DMS53 (cell line): ENCODE measurements at places on chromosomes 1 and 21.
A peak's percentile ranks its signal among the peaks of the same experiment; 100 is the strongest.

GRCh38 chr21:33127868-33128242 lies 57.9 kb downstream of the OLIG1 start:
- no peak for DNase-seq

DNA sequence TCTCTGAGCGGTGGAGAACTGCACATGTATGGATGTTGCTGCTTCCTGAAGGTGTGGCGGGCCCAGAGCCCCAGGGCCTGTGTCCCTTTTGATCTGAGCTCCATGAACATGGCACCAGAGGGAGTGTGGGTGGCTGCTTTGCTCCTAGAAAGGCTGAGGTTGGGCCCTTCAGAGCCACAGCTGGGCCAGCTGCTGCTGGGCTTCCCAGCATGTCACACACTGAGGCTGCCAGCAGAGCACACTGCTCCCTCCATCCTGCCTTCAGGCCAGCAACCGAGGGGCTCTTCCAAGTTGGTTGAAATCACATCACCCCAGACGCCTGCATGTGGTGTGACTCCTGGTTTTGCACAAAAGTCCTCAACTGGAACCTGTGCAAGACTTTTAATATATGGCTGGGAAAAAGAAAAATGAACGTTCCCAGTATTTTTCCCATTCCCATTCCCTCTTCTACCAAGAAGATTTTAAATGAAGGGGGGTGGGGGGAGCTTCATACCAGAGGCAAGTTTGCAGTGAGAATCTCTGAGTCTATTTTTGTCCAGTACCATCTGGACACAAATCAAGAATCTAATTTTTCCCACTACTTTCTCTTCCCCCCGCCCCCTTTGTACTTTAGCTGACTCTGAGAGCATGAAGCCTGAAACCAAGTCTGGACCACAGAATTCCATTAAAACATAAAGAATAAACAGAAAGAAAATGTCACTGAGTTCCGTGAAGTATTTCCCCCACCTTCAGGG lies 26.2 kb upstream of the NGF start:
- no peak for DNase-seq

DNA sequence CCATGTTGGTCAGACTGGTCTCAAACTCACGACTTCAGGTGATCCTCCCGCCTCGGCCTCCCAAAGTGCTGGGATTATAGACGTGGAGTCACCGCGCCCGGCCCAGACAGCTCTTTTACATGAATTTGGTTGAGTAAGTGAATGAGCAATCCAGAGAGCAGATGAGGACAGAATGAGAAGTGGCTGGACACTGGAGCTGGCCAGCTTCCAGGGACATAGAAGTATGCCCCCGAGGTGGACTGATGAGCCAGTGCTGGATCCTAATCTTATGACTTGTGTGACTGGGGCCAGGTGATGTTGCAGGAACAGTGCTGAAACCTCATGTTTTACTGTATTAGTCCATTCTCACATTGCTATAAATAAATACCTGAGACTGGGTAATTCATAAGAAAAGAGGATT lies 35.9 kb upstream of the KANK4 start:
- no peak for DNase-seq

DNA sequence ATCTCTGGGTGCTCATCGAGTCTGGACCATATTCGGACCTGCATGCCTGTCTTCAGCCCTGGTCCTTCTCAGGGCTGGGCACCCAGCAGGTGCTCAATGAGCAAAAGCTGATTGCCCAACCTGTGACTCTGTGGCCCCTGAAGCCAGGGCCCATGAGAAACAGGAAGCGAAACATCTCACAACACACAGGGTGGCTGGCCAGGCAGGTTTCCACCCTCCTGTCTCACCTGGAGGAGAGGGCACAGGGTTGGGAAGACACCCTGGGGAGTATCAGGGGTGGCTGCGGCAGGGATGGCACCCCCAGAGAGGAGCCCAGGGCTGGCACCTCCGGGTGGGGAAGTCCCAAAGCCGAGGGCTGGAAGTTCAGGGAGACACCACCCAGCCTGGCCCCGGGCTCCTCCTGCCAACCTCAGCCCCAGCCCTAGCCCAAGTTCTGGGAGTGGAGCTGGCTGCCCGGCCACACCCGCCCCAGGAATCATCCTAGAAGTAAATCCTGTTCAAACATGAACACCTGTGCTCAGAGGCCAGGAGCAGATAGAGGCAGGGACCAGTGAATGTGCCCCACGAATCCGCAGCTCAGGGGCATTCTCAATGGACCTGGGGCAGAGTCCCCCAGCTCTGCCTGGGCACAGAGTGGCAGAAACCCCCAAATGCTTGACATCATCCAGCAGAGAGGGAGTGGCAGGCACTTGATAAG lies 54.6 kb downstream of the RAP1GAP start:
- peak; percentile 56 for DNase-seq

GRCh38 chr1:32715901-32716311 lies 13.3 kb upstream of the SYNC start:
- DNase-seq, result no peak

DNA sequence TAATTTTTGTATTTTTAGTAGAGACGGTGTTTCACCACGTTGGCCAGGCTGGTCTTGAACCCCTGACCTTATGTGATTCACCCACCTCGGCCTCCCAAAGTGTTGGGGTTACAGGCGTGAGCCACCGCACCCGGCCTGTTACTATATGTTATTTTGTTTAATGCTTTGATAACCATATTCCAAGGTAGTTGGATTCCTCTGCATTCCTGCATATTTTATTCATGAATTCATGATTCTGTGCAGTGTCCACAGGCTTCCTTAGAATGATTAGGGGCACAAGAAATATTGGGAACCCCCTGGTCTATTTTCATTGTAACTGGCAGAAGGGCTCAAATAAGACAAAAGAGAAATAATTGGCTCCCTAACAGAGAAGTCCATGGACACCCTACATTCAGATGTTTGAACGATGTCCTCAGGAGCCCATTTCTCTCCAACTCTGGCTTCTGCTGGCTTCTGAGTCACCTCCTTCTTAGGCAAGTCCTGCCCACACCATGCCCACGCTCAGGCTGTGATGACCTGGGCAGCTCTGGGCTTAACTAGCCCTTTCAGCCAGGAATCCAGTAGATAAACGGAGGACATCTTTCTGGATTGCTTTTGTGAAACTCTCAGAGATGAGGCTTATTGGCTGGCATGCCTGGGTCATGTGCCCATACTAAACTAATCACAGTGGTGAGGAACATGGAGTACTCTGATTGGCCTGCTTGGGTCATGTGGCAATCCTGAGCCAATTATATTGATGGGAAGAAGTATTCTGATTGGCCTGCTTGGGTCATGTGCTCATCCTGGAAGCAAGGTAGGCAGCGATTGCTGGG lies 32.6 kb downstream of the TNFRSF8 start:
- DNase-seq, result peak; percentile 21

DNA sequence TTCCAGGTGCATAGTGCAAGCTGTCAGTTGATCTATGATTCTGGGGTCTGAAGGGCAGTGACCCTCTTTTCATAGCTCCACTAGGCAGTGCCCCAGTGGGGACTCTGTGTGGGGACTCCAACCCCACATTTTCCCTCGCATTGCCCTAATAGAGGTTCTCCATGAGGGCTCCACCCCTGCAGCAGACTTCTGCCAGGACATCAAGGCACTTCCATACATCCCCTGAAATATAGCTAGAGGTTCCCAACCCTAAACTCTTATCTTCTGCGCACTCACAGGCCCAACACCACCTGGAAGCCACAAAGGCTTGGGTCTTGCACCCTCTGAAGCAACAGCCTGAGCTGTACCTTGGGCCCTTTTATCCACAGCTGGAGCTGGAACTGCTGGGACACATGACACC lies 65.7 kb upstream of the PKN2 start:
- DNase-seq, result peak; percentile 62

DNA sequence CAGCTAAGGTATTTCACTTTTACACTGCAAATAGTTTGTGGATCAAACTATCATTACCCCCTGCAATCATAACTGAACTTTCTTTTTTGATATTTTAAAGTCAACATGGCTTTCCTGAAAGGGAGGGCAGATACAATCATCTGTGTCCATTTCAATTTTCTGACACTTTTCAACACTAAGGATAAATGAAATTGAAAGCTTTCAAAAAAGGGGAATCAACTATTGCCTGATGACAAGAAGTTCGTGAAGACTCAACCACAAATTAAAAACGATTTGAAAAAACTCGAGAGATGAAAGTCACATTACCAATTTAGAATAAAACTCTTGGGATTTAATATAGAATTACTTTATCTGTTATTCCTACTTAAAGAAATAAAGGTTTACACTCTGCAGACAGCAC lies 11.7 kb downstream of the SRSF4 start:
- DNase-seq, result no peak

DNA sequence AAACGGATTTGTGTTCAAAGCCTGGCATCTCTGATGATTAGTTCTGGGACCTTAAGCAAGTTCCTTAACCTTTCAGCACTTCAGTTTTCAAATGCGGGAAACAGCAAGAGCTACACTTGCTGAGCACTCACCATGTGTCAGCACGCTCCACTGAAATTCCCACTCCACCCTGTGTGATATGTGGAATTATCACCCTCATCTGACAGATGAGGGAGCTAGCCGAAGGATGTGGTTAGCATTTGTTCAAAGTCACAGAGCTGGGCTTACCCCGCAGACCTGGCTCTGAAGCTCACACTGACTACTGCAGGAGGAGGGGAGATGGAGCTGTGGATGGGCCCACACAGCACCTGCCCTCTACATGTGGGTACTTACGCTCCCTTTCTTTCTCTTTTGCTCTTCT lies 29.1 kb downstream of the IL12RB2 start:
- no peak for DNase-seq

DNA sequence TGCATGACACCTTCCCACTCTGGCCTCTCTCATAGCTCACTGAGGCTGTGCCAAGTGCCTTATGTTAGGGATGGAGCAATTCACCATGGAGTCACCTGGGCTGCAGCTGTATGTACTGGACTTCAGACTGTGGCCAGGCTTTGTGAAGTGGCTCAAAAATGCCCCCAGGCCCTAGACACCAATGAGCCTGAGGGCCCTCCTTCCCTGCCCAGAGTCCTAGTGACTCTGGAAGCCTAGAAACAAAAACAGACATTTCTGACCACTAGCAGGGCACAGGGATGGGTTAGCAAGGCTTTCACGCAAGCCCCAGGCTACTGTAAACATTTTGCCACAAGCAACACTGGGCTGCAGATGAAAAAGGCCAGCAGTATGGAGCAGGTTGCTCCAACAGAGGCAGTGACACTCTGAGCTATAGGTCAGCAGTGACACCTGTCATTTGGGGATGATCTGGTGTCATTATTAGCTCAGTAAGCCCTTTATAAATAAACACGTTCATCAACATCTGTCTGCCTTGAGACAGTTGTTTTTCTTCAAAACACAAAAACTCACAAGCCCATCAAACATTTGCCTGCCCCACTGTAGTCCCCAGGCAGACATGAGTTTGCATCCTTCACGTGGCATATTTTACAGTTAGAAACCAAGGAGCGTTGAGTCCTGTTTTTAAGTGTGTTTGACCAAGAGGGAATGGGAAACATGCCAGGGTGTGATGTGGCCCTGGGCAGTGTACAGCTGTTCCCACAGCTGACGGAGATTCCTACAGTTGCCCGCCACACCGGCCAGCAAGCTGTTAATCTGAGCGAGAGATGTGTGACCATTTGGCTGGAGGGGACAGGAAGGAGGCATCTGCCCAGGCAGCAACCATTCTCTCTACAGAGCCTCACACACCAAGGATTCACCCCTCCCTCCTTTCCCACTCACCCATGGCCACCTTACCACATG lies 66.8 kb downstream of the KCNN3 start:
- DNase-seq, result peak; percentile 75

- DNase-seq, result peak; percentile 60
Measured at GRCh38 chr21:21003701-21004100, 5.5 kb downstream of the NCAM2 start.

DNA sequence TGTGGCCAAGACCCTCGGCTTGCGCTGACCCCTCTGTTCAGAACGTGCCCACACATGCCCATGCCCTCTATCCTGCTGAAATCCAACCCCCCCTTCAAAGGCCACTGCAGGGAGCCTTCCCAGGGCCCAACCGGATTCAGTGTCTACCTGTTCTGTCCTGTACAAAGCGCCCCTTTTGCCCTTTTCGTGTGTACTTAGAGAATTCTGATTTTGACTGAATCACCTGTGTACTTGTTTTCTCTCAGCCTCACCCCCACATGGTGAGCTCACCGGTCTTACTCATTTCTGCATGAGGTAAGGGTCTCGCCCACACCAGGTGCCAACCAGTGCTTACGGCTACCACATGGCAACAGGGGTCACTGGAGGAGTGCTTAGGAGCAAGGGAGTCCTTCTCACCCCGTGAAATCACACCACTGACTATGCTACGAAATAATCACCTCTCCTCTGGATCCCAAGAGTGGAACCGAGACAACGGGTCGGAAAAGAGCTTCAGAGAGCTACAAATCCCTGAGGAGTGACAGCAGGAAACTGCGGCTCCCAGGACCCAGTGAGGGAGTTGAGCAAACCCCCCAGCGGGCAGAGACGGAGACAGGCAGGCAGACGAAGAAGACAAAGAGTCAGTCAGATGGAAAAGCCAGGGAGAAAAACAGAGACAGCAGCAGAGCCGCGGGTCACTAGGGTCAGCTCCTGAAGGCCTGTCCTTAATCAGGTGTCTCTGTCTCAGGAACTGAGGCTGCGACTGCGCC lies 2.1 kb upstream of the S100A2 start:
- peak; percentile 87 for DNase-seq

GRCh38 chr1:10160907-10161490 lies 49.4 kb upstream of the KIF1B start:
- DNase-seq, result no peak

DNA sequence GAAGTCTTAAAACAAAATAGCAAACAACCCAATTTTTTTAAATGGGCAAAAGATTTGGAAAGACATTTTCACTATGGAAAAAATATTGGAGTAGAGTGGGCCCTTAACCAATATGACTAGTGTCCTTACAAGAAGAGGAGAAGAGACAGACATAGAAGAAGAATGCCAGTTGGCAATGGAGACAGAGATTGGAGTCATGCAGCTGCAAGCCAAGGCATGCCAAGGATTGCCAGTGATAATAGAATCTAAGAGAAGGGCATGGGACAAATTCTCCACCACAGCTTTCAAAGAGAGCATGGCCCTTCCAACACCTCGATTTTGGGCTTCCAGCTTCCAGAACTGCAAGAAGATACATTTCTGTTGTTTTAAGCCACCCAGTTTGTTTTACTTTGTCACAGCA lies 92.7 kb downstream of the RGS2 start:
- no peak for DNase-seq

DNA sequence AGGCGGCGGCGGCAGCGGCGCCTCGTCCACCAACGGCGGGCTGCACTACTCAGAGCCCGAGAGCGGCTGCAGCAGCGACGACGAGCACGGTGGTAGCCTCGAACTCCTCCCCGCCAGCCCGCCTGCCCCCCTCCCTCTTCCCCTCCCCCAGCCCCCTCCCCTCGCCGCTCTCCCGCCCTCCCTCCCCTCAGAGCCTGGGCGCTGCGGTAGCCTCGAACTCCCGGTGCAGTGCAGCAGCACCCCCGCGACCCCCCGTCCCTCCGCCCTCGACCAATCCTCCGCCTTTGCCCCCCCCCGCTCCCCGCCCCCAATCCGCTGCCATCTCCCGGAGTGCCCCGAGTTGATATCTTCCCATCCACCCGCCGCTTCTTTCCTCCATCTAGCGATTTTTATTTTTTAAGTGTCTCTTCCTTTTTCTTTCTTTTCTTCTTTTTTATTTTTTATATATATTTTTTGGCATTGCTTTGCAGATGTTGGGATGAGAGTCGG lies 516 bp downstream of the RCOR3 start:
- DNase-seq, result peak; percentile 91
